Vein endothelial cell (primary cell): ENCODE measurements at places on chromosomes 2 and 18. TPM values are rescaled to one million over a fixed set of nuclear protein-coding genes. Genes with fewer than 3 reads are reported as not detected.

IL36B gene
- not detected in 2 replicates for total RNA-seq

PRSS56 gene
- not detected in 2 replicates for total RNA-seq

NCKAP5 gene
- 0.96 and 2.0 TPM in 2 replicates for total RNA-seq

ABCB11 gene
- total RNA-seq = 0.57 and 0.98 TPM in 2 replicates

KCNE4 gene
- total RNA-seq = under 0.01 and 0.10 TPM in 2 replicates

CGREF1 gene
- 3.2 and 8.5 TPM in 2 replicates for total RNA-seq
